Kidney epithelial cell (primary cell): ENCODE measurements at places on chromosomes 3 and 15. TPM values are rescaled to one million over a fixed set of nuclear protein-coding genes. Genes with fewer than 3 reads are reported as not detected.

Gene CYP1A2
- not detected in 2 replicates for total RNA-seq

Gene CHAC1
- 84.4 and 86.3 TPM in 2 replicates for total RNA-seq

Gene MST1R
- total RNA-seq, result 6.5 and 8.2 TPM in 2 replicates

Gene GOLGA6B
- total RNA-seq, result not detected in 2 replicates

Gene SLC25A20
- 6.9 and 12.3 TPM in 2 replicates for total RNA-seq

Gene PLEKHO2
- total RNA-seq, result 11.0 and 13.4 TPM in 2 replicates

Gene CDHR4
- not detected in 2 replicates for total RNA-seq

Gene FBXL2
- total RNA-seq, result 12.6 and 22.9 TPM in 2 replicates

Gene LMLN
- total RNA-seq, result 5.9 and 7.8 TPM in 2 replicates
